Central memory CD4-positive, alpha-beta T cell (primary cell): ENCODE measurements at places on chromosomes 1 and 21.

DNA sequence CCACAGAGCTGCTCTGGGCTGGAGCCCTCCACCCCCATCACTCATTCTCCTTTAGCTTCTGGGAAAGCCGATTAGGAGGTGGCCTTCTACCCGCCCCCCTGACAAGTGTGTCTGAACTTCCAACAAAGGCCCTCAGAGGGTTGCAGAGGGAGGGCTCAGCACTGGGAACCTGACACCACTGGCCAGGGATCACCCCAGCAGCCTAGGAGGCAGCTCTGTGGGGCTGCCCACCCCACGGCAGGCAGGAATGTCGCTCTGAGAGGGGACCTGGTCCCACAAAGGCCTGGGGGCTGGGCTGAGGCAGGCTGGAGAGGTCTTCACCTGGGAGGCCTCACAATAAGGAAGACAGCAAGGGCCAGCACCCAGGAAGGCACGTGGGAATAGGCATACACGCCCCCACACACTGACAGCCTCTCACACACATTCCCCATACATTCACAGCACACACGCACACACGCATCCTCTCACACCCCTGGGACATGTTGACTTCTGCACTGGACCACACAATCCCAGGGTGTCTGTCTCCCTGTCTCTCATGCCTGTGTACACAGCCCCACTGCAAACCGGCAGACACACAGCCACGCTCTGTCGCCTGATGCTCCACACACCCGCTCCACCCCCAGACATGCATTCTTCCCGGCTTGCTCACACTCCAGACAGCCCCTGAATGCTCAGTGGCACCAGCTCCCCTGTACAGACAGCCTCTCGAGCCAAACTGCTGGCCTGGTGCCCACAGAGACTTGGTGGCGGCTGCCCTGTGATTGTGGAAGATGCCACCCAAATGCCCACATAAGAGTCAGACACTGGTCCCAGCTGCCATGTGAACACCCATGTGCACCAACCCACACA is 30.7 kb downstream of the DMBX1 start:
- no peak for DNase-seq

GRCh38 chr1:218660678-218661053 is 315.5 kb downstream of the TGFB2 start:
- no peak for DNase-seq

DNA sequence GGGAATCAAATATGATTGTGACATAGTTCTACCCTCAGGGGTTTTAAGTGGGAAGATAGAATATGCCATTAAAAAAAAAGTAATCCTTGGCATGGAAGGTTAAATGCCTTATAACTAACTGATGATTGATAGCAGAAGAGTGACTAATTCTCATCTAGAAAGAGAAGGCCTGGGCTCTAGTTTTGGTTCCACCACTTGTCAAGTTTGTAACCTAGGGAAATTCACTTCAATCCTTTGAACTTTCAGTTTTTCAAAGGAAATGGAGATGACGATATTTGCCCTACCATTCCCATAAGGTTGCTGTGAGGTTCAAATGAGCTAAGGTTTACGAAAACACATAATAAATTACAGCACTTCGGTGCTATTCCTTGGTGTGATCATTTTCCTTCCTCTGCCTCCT is 88.5 kb downstream of the GPR88 start:
- no peak for DNase-seq

- peak; percentile 55 for DNase-seq
Observed at GRCh38 chr1:43836267-43836951, 97.2 kb upstream of the ARTN start.

DNA sequence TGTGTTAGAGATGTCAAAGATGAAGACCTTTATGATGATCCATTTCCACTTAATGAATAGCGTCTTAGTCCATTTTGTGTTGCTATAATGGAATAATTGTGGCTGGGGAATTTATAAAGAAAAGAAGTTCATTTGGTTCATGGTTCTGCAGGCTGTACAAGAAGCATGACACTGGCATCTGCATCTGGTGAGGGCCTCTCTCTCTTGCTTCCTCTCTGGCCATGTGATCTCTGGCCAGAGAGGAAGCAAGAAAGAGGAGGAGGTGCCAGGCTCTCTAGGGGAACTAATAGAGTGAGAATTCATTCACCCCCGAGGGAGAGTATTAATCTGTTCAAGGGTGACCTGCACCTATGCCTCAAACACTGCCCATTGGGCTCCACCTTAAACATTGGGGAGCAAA is 242.8 kb downstream of the DISC1 start:
- no peak for DNase-seq

- no peak for DNase-seq
Observed at GRCh38 chr1:24724345-24725208, 20.7 kb upstream of the CLIC4 start.

- DNase-seq, result peak; percentile 82
Observed at GRCh38 chr1:27959792-27960603, at the start of gene XKR8. Gene XKR8, plus strand, starts transcription at chr1:27959973. Its CDS starts 97 bp downstream, at chr1:27960070.

DNA sequence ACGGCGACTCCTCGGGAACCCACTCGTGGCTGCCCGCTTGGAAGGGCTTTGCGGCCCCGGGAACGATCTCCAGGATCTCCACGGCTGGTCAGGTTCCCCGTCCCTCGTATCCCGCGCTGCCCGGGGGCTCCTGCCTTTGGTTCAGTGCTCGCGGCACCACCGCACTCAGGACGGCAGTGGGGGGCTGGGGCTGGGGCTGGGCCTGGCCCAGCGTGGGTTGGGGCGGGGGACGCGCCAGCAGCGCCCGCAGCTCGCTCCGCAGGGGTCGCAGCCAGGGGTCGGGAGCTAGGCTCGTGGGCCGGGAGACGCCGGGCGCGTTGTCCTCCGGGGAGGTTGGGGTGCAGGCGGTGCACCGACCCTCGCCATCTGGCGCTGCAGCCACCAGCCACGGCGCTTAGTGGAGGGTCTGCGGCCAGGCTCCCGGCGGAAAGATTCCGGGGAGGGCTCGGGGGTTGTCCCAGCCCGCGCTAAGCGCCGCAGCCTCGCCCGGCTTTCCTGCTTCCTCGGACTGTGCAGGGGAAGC is 8.9 kb downstream of the SIM2 start:
- no peak for DNase-seq

GRCh38 chr1:2582391-2582790 is 4.2 kb upstream of the PRXL2B start:
- DNase-seq, result no peak

DNA sequence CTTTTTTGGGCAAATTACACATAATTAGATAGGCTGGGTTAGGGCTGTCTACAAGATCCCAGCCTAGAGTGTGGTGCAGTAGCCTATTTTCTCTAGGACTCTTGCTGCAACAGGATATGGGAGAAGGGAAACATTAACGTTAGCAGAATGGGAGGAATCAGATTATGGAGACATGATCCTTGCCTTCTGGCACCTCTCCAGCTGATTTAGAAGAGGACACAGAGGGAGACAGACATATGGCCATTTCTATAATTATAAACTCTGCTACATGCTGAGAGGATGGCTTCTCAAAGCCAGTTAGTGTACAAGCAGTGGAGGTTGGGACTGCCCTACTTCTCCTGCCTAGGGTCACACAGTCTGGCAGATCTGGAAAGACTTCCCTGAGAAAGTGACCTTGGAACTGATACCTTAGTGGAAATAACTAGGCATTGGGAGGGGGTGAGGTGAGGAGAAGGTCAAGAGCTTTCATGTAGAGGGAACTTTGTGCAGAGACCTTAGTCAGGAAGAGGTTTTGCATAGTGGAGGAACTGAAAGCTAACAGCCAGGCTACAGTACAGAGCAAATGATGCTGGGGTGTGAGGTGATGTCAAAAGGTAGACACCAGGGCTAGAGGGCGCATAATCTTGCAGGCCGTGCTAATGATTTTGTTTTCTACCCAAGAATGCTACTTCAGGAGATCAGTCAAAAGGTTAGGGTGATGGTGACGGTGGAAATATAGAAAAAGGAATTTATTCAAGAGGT is 1.2 kb upstream of the CD1D start:
- DNase-seq, result no peak

- no peak for DNase-seq
Observed at GRCh38 chr1:204623365-204623893, 62.1 kb downstream of the LRRN2 start.

DNA sequence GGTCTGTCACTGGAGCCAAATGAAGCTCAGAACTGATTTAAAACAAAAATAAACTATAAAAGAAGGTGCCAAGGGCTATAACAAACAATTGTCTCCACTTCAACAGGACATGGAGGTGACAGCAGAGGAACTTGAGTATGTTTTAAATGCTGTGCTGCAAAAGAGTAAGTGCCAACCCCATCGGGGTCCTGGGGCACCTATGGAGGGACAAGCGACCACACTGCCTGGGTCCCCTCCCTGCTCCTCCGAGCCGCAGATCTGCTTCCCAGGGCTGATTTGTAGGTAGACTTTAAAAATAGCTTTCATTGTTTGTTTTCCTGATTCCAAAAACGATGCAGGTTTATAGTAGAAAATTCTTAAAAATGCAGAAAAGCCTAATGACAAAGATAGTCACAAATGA is 42.8 kb downstream of the CAPN9 start:
- DNase-seq, result no peak

- no peak for DNase-seq
Observed at GRCh38 chr1:111475701-111476100, 1.9 kb downstream of the C1orf162 start.

- DNase-seq, result no peak
Observed at GRCh38 chr1:6143395-6143794, 36.7 kb downstream of the CHD5 start.

DNA sequence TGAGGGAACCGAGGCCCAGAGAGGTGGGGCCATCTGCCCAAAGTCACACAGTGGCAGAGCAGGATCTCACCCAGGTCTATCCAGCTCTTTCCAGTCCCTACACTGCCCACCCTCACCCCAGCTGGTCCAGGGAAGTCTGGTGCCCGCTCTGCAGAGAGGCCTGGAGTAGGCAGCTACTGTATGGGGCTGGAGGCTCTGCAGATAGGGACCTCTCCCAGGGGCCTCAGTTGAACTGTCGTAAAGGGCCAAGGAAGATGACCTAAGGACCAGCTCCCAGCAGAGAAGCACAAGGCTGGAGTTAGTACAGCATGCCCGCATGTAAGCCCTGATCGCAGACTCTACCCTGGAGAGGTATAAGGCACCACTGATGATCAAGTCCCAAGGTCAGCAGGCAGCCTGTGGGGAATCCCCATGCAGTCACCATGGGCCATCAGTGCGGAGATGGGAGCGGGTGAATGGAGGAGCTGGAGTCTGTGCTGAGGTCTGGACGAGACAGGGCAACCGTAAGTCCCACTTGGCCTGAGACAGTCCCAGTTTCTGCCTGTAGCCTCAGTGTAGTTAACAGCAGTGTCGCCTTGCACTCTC is 320.2 kb downstream of the MATN1 start:
- DNase-seq, result no peak

- DNase-seq, result no peak
Observed at GRCh38 chr1:78834201-78834741, 172.3 kb downstream of the ADGRL4 start.

GRCh38 chr1:11059155-11059967 is 457 bp downstream of the SRM start:
- DNase-seq, result no peak

- no peak for DNase-seq
Observed at GRCh38 chr1:110384581-110385321, 6.1 kb downstream of the SLC16A4 start.

DNA sequence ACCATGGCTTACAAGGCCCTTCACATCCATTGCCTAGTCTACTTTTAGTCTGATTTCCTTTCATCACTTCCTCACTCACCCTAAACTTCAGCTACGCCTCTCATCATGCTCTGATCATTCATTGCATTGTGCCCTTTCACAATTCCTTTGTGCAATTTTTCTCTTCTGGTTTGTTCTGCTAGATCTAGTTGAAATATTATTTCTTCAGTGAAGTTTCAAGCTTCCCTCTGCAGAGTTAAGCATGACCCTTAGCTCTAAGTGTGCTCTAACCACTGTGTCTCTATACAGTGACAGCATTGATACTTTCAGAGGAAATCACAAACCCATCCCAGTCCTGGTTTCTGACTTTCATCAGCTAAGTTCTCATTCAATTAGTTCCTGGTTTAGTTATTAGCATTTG is 166.1 kb downstream of the PLA2G4A start:
- DNase-seq, result no peak

DNA sequence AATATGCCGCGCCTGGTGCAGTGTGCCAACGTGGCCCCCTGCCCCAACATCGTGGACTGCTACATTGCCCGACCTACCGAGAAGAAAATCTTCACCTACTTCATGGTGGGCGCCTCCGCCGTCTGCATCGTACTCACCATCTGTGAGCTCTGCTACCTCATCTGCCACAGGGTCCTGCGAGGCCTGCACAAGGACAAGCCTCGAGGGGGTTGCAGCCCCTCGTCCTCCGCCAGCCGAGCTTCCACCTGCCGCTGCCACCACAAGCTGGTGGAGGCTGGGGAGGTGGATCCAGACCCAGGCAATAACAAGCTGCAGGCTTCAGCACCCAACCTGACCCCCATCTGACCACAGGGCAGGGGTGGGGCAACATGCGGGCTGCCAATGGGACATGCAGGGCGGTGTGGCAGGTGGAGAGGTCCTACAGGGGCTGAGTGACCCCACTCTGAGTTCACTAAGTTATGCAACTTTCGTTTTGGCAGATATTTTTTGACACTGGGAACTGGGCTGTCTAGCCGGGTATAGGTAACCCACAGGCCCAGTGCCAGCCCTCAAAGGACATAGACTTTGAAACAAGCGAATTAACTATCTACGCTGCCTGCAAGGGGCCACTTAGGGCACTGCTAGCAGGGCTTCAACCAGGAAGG is 4.3 kb downstream of the GJB3 start:
- DNase-seq, result no peak

DNA sequence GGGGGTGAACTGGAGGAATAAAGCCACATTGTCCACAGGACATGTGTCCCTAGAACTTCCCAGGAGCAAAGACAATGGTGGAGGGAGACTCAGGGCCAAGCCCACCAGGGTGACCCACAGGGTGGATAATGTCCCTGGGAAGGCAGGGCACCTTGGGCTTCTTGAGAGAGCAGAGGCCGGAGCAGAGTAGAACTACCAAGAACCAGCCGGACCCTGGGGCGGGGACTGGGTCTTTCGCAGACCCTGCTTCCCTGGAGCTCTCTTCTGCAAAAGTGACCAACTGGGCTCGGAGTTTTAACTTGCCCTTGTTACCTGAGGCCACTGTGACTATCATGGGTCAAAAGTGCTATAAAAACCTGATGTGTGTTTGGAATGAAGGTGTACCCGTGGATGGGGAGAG is 875 bp upstream of the FAM3B start:
- no peak for DNase-seq

DNA sequence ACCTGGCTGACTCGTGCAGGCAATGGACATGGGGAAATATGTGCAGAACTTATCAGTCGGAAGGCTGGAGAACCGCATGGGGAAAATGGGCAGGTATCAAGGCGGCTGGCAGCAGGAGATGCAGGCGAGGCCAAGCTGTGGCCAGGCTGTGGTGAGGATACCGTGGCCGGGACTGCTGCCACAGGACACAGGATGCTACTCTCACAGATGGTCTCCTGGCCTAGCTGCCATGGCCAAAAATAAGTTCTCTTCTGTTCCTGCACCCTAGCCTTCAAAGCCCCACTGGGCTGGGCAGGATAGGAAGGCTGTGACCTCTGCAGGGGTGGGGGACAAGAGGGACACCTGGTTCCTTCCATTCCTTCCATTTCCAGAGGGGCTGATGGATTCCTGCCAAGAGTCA is 26.4 kb downstream of the TEX35 start:
- DNase-seq, result no peak

- no peak for DNase-seq
Observed at GRCh38 chr1:52635321-52636089, 2.5 kb downstream of the SHISAL2A start.

GRCh38 chr1:209395169-209395568 is 188.3 kb upstream of the CAMK1G start:
- no peak for DNase-seq
